ENCODE measurements at places on chromosomes 5 and 9.

GRCh38 chr5:87754009-87754757 lies 341.5 kb upstream of the CCNH start:
- DNase-seq: no peak

DNA sequence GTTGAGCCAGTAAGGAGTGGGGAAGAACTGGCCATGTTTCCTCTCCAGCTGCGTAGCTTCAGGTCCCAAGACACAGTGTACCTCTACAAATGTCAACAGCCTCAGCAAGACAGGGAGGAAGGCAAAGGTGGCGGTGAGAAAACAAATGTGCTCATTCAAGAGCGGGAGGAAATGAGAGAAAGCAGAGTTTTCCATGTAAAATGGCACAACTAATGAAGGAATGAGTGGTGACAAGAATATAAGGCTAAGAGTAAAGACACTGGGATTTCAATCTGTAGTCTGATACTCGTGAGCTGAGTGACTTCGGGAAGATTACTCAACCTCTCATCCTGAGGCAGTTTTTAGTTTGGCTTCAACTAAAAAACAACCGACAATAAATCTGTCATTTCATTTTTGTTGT lies 67.6 kb downstream of the DPYSL3 start:
- DNase-seq: no peak

DNA sequence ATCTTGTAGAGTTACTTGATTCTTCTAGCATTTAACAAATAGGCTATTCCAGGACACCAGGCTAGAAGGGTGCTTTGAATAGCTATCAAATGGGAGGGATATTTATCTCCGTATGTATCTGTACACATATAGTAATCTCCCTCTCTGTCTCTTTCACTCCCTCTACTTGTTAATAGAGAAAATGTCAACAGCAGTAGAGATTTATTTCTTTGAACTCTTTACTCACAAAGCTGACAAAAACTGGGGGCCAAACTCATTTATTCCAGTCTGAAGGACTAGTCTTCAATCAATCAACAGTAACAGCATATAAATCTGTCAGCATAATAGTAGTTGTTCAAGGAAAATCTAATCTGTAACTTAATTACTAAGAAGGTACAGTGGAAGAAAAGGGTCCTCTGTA lies 78.2 kb upstream of the FER start:
- DNase-seq: no peak

DNA sequence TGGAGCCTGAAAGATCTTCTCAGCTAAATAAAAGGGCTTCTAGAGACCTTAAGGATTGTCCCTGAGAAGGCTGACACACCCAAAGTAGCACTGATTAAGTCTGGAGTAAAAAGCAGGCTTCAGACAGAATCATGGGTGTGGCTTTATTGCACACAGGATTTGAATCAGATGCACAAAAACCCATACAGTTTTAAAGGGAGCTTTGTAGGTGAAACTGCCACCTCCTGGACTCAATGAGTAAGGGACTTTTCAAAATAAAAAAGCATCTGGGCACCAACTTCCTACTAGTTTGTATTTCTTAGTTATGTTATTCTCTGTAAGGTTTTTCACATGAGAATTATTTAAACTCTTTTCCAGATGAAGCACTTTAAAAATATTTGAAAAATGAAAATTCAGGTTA lies 129.4 kb downstream of the EDIL3 start:
- no peak for DNase-seq
